ENCODE measurements at places on chromosomes 7 and 10. TPM values are rescaled to one million over a fixed set of nuclear protein-coding genes. Genes with fewer than 3 reads are reported as not detected.

SH2D4B gene
- not detected for total RNA-seq

HOXA9 gene
- total RNA-seq, result 0.52 TPM

TEX36 gene
- not detected for total RNA-seq

ARMH3 gene
- total RNA-seq, result 11.3 TPM
